Anterior cingulate cortex (tissue), 58 donors: ENCODE measurements at places on chromosomes 1 and 21.
A peak's percentile ranks its signal among the peaks of the same experiment; 100 is the strongest.

DNA sequence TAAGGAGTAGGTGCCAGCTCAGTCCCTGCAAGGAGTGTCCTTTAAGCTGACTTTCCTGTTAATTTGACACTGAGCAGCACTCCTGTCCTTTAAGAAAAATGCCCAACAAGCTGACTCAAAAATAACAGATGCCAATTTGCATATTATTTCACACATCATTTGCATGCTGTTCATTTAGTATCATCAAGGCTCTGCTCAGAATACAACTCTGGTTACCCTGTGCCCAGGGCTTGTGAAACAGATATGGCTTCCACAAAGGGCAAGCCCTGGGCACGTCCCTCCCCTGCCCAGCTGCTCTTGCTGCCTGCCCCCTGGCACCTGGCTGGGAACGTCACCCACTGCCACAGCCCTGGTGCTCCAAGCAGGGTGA lies 10.3 kb downstream of the KCNN3 start:
- DNase-seq: no peak

- DNase-seq: no peak
Observed at GRCh38 chr1:190170321-190170720, 307.3 kb downstream of the BRINP3 start.

DNA sequence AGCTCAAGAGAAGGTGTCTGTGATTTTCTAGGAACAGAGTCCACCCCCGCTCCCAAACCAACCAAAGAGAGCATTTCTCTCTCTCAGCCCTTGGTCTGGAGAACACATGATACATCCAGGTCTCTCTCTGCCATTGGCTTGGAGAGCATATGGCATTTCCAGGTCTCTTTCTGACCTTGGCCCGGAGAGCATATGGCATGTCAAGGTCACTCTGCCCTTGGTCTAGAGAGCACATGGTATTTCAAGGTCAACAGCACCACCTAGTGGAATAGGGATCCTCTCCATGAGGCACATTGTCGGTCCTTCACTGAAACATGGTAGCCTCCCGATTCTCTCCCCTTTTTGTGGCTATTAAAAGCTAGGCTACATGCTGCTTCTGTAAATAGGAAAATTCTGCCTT lies 437.7 kb upstream of the OLFM3 start:
- peak; percentile 17 for DNase-seq

GRCh38 chr1:229699613-229700267 lies 73.7 kb downstream of the URB2 start:
- DNase-seq: no peak

GRCh38 chr1:87513255-87513654 lies 184.6 kb downstream of the LMO4 start:
- no peak for DNase-seq

DNA sequence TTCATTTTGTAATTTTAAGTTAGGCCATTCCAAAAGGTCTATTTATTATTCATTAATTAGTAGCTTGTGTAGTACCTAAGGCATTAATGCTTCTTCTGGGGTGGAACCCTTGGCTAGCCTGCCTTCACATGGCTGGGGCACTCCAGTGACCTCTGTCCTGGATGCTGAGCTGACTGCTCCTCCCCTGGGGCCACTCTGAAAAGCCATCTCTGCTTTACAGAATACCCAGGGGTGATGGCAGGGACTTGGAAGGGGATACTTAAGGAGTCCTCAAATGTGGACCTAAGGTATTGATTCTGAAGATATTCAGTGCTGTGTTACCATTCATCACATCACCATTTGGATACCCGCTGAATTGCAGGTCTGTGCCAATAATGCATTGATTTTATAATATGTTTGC lies 187.8 kb upstream of the COA6 start:
- DNase-seq: no peak

- no peak for DNase-seq
Observed at GRCh38 chr1:27666791-27667254, 5.2 kb downstream of the IFI6 start.

GRCh38 chr1:221695301-221695700 lies 46.6 kb downstream of the DUSP10 start:
- no peak for DNase-seq

DNA sequence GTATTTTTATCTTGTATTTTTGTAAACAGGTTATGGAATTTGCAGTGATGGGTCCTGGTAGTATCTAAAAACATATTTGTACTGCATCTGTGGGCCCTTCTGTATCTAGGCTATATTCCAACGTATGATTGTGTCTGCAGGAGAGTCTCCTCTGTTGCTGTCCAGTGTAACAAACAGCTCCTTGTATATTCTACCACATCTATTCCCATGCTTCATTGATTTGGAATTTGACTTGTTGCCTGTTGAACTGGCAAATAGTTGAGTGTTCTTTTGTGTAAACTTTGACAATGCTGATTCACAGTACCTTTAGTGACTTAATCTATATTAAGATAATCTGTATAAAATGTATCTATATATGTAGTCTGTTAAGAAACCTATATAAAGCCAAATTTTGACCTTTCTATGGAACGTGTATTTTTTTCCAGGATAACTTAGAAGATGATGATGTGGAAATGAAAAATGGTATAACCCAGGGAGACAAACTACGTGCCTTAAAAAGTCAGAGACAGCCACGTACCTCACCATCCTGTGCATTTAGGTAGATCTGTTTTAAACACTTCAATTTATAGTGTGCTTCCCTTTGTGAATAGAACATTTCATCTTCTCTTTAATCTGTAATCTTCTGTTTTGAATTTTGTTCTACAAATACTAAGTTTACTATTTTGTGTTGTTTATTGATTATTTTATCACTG lies 43.4 kb upstream of the GPR88 start:
- DNase-seq: no peak

GRCh38 chr1:192977089-192977706 lies 82.0 kb downstream of the UCHL5 start:
- no peak for DNase-seq

DNA sequence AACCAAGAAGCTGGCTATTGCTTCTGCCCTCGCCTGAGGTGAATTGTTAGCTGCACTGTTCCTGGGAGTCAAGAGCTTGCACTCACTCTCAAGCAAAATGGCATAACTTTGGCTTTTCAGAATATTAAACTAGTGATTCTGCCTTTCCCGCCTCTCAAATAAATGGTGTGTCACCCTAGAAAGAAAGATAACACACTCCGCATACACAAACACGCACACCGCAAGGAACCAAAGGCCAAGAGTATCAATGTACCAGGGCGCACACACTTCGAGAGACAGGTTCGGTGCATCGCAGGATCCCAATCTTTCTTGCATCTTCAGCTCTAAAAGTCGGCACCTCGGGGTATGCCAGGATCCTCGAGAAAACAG lies 470 bp upstream of the RTCA start:
- DNase-seq: no peak

GRCh38 chr1:25683177-25683576 lies 66.6 kb downstream of the MAN1C1 start:
- DNase-seq: no peak

DNA sequence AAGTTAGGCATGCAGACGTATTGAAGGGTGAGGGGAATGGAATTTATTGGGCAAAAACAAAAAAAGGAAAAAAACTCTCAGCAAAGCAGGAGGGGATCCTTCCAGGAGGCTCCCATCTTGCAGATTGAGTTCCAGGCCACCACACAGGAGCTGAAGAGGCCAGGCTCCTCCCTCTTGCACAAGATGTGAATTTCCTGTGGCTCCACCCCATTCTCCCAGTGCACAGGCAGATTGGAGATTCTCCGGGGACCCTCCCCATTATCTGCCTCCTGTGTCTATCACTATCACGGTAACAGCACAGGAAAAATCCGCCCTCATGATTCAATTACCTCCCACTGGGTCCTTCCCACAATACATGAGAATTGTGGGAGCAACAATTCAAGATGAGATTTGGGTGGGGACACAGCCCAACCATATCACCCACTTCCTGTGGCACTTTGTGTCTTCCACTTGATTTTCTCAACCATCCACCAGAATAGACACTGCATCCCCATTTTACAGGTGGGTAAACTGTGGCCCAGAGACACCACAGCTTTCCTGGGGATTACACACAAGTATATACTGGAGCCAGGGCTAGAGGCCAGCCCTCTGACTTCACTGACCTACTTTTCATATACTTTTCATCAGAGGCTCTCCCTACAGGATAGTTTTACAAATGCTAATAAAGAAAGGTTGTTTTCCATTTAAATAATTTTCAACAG lies 18.9 kb upstream of the COL6A1 start:
- DNase-seq: no peak

DNA sequence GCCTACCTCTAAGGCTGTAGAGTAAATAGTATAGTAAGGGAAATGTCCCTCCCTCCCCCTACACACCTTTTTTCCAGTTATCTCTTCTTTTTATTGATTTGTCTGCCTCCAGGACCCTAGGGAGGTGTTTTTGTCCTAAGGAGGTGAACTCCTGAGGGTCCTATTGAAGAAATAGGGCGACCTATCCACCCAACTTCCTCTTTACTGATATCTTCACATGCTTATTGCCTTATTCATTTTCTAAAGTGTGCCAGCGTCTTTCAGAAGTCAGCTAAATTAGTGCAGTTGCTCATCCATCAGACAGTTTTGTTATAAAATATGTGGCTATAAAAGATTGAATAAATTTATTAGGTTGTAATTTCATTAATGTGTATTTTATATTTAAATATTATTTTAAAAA lies 5.9 kb downstream of the BACH1 start:
- DNase-seq: no peak

DNA sequence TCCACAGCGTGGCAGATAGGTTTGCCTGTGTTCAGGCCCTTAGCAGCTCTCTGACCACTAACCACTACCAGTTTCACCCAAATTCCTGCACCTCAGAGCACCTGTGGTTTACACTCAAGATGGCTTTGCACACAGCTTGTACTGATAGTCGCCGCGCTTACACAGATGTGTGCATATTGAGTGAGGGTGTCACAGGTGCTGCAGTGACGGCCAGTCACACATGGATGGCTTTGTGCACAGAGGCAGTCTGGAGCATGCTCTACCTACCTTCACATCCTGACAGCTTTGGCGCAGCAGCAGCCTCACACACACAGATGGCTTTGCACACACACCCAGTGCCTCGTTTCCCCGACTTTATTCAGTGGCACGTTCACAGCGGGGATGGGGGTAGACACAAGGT lies 7.5 kb downstream of the DMAP1 start:
- no peak for DNase-seq

DNA sequence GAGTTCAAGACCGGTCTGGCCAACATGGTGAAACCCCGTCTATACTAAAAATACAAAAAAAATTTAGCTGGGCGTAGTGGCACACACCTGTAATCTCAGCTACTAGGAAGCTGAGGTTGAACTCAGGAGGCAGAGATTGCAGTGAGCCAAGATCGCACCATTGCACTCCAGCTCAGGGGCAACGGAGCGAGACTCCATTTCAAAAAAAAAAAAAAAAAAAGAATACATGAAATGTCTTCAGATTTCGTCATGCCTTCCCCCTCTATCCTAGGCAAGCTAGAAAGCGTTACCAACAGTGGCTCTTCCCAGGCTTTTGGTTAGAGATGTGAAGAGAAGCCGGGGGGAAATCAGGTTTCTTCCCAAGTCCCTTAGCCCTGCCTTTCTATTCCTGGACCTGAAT lies 3.6 kb downstream of the TFF1 start:
- no peak for DNase-seq

- no peak for DNase-seq
Observed at GRCh38 chr1:43980255-43981134, 1.5 kb downstream of the B4GALT2 start.

GRCh38 chr1:64823691-64824476 lies 79.0 kb downstream of the RAVER2 start:
- DNase-seq: peak; percentile 35
